Mesothelial cell of epicardium (in vitro differentiated cells): ENCODE measurements at places on chromosomes 5 and 9. TPM values are rescaled to one million over a fixed set of nuclear protein-coding genes. Genes with fewer than 3 reads are reported as not detected.

GRCh38 chr9:22073349-22073748, 64.2 kb upstream of the CDKN2B start:
- DNase-seq: no peak

DNA sequence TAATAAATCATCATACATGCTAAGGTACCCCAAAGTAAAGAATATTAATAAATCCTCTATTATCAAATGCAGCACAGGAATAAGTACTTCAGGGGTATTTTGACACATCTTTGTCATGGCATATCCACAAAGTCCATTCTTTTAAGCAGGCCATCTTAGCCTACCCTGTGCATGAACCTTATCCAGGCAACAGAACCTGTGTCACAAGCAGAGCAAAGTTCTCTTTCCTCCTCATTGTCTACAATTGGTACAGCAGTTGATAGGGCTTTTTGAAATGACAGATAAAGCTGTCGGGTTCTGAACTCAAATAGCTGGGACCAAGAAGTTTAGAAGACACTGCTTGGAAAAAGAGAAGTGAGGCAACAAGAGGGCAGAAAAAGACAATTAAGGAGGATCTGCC, 30.8 kb upstream of the PURA start:
- DNase-seq: no peak

TRIM36 gene
- 1.3 to 2.5 TPM (median 1.3 TPM) in 3 replicates for total RNA-seq

DNA sequence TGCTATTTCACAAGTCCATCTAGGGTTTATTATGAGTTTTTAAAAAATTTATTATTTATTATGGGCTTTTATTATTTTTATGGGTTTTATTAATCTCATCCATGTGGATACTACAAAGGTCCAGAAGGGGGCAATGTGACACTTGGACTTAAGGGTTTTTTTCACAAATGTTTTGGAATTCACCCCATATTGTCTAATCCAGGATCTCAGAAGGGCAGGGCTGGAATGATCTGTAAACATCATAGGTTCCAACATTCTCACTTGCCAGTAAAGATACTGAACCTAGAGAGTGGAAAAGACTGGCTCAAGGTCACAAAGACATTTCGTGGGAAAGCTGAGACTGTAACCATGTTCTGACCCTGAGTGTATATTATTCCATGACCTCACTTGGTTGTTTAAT, 35.6 kb downstream of the NIM1K start:
- no peak for DNase-seq

GRCh38 chr5:126438267-126438666, 15.1 kb downstream of the GRAMD2B start:
- DNase-seq: no peak

- DNase-seq: no peak
These were observed 181.1 kb upstream of the MEF2C start for GRCh38 chr5:89064054-89064453.

GFI1B gene
- total RNA-seq: not detected in 3 replicates

GRCh38 chr9:114240647-114241558, 82.0 kb upstream of the ORM1 start:
- no peak for DNase-seq
